ENCODE measurements at places on chromosomes 3 and 15.

DNA sequence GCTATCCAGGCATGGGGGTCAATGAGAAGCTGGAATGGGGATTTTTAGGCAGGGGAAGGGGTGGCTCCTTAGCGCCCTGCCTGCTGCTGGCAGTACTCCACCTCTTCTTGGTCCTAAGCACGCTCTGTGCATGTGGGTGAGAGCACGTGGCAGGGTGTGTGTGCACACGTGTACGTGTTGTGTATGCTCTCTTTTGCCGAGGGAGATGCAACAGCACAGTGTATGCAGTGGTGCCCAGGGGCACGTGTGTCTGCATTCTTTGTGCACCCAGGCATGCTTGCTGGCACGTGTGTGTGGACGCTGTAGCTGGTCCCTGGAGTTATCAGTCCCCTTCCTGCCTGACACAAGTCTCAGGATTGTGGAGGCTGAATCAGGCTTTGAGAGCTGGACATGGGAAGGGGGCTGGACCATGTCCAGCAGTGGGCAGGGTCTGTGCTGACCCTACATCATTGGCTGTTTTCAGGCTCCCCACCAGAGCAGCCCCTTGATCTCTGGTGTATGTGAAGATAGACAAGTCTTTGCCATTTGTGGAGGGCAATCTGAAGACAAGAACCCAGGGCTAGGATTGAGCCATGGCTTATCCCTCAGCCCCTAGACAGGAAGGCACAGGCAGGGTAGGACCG, 1.9 kb upstream of the CAMKV start:
- DNase-seq: no peak

DNA sequence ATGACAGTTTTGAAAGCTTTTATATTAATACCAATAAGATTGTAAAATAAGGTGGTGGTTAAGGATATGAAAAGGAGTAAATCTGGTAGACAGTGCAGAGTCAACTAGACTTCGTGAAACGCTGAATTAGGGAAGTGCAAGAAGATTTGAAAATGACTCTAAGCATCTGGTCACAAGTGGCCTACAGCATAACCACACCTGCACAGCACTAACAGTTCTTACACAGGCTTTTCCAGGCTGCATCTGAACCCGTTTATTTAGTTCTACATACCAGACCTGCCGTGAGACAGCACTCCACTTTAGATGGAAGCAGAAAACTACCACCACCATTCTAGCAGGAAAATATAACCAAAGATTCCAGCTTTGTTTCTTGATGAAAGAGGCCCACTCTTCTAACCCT, 1.9 kb downstream of the DMXL2 start:
- DNase-seq: no peak

- DNase-seq: no peak
These were observed 272.9 kb downstream of the TIGIT start for GRCh38 chr3:114566767-114567166.

GRCh38 chr3:14391033-14391432, 11.4 kb upstream of the SLC6A6 start:
- no peak for DNase-seq

- DNase-seq: no peak
These were observed 444.2 kb upstream of the GOLIM4 start for GRCh38 chr3:168539909-168540308.

DNA sequence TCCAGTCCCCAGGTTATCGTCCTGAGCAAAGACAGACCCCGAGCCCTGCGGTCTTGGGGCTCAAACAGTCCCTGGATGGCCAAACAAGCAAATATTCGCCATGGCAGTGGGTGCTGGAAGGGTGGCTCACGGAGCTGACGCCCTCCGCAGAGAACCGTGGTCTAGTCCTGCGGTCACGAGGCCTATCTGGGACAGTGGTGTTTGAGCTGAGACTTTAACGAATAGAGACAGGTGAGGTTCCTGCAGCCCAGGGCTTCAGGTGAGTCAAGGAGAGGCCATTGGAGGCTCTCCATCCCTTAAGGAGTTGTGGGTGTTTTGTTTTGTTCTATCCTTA, 399 bp upstream of the SUCLG2 start:
- no peak for DNase-seq

Measured in caudate nucleus (tissue), 63 donors.